SJCRH30 (cell line): ENCODE measurements at places on chromosomes 11 and 22. TPM values are rescaled to one million over a fixed set of nuclear protein-coding genes. Genes with fewer than 3 reads are reported as not detected.

The NFAM1 gene
- 0.18 TPM in 1 of 2 replicates, not detected in the other for total RNA-seq

The TMEM225 gene
- total RNA-seq, result not detected in 2 replicates

The SHANK2 gene
- 0.02 and 0.15 TPM in 2 replicates for total RNA-seq

The WNT7B gene
- not detected in 2 replicates for total RNA-seq

The RFPL2 gene
- total RNA-seq, result not detected in 2 replicates
